ENCODE measurements at places on chromosomes 1 and 21.
A peak's percentile ranks its signal among the peaks of the same experiment; 100 is the strongest.

GRCh38 chr1:241330619-241331327, 26.2 kb downstream of the RGS7 start:
- DNase-seq: no peak

DNA sequence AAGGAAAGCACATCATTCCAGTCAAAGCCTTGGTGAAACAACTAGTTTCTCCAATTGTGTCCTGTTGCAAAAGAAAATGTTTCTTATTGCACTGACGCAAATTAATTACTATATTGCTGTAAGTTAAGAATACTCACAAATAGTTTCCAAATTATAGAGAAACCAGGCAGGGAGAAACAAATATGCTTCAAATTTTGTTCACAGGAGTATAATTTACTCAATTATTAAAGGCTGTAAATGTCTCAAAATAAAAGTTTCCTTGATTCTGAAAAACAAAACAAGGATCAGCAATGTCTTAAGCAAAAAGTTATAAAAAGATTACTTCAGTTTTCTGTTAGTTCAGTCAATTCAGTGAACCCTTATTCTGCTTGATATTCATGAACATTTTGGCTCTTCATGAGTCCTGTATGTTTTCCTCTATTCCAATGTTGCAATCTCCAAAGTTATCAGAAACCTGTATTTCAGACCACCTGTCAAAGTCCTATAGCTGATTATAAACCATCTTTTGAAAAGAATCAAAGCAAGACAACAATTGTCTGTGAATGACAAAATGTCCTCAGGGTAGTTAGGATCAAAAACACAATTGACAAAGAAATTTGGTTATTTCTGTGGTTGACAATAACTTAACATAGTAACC, 11.7 kb upstream of the SYPL2 start:
- no peak for DNase-seq

DNA sequence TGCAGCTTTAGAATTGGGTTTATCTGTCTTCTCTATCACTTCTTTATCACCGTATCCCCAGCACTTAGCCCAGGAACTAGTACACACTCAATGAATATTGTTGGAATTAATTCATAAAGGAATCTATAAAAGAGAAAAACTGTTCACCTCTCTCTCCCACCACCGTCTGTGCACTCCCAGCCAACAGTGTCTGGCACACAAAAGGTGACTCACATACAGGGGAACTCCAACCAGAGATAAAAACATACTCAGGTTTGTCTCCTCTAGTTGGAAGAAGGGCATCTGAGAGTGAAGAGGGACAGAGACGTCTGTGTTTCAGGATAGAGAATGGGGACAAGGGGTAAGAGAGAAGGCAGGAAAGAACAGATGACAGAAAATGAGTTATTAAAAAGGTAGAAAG, 10.0 kb downstream of the ITLN1 start:
- no peak for DNase-seq

- DNase-seq: no peak
Observed at GRCh38 chr1:1597275-1597930, 2.5 kb downstream of the FNDC10 start.

- no peak for DNase-seq
Observed at GRCh38 chr1:2019571-2020309, 595 bp downstream of the GABRD start.

- DNase-seq: no peak
Observed at GRCh38 chr1:26721669-26722355, 26.0 kb downstream of the ARID1A start.

DNA sequence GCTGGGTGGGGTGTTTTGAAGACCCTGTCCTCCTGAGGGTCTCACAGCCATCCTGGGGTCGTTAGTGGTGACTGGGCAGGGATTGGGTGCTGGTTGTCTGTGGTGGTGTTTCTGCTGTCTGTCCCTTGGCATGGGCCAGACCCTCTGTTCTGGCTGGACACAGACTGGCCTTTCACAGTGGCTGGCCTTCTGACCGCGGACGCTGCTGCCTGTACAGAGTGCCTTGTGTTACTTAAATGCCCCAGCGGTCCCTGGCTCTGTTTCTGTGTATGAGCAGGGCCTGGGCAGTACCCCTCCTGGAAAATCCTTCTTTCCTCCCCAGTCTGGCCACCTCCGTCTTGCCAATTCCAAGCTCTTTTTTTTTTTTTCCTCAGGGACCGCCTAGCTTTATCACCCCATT, 50.9 kb downstream of the SH3BGR start:
- DNase-seq: no peak

- no peak for DNase-seq
Observed at GRCh38 chr21:38365521-38365920, 108.7 kb downstream of the KCNJ15 start.

GRCh38 chr21:15875286-15875685, 145.5 kb downstream of the USP25 start:
- DNase-seq: no peak

DNA sequence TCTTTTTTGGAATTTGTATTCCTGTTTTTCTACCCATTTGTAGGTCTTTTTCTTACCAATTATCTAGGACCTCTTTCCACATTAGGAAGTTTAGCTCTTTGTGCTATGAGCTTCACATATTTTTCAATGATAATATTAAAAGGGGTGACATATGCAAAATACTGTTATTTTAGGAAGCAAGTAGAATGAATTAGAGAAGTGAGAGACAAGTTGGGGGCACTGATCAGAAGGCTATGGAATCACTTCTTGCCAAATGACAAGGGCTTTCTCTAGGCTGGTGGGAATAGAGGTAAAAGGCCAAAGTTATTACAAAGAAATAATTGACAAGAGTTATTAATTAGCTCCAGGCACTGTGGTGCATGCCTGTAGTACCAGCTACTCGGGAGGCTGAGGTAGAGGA, 4.3 kb upstream of the BCAR3 start:
- DNase-seq: no peak

DNA sequence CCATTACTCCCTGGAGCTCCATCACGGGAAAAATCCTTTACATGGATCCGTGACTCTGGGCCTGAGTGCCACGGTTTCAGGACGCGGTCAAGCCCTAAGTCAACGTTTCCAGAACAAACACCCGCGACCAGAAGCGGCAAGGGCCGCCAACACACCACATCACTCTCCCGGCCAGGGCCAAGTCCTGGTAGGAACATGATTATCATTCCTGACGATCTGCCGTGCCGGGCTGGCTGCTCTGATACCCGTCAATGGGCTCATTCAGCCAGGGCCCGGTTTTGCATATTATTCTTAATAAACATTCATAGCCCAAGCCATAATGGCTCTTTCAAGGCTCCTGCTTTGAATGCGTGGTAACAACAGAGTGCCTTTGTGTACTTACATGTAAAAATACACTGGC, 44.6 kb upstream of the SIM2 start:
- no peak for DNase-seq

GRCh38 chr1:184801503-184801902, 46.8 kb upstream of the EDEM3 start:
- DNase-seq: peak; percentile 74

DNA sequence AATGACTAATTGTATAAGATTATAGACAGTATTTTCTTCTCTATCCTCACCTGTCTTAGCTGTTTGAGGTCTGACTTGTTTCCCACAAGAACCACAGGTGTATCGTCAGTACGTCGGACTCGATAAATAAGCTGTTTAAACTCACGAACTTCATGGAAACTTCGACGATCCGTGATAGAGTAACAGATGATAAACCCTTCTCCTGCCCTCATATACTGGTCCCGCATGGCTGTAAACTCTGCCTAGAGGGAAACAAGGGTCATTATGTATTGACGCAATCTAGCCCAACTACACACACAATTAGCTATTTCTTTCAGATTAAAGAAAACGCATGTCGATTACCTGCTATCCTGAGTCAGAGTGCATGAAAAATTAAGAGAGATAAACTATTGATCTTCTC, 6.9 kb downstream of the RIT1 start:
- no peak for DNase-seq

GRCh38 chr1:154954541-154954940, 1.4 kb downstream of the PBXIP1 start:
- no peak for DNase-seq

DNA sequence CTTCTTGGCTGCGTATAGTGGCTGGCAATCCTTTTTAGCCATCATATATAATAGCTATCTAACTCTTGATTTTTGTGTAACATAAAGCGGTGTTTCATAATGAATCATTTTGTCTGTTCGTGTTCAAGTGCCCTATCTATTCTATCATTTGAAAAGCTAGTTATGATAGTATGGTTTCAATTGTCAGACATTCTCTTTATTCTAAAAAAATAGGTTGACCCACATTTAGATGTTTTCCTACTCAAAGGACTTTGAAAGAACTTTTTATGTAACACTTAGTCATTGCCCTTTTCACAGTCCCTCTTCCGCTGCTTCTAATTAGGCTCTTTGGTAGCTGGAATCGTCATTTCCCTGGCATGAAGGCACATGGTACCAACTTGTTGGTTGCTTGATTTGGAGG, 272.2 kb upstream of the B3GALT2 start:
- DNase-seq: peak; percentile 3

GRCh38 chr1:203625628-203626019, 1.0 kb upstream of the ATP2B4 start:
- peak; percentile 59 for DNase-seq

DNA sequence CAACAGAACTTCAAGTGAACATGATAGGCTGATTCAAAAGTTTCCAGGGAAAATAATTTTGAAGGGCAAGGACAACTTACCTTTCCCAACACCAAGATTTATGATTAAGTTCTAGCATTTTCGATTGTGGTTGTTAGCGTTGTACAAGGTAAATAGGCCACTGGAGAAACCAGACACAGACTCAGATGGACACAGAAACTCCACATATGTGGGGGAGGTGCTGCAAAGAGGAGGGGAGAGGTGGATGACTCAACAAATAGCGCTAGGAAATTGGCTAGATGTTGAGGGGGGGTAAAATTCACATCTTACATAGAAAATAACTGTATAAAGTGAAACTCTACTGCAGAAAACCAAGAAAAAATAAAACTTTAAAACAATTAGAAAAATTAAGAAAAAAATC, 564.4 kb downstream of the MATN1 start:
- no peak for DNase-seq

DNA sequence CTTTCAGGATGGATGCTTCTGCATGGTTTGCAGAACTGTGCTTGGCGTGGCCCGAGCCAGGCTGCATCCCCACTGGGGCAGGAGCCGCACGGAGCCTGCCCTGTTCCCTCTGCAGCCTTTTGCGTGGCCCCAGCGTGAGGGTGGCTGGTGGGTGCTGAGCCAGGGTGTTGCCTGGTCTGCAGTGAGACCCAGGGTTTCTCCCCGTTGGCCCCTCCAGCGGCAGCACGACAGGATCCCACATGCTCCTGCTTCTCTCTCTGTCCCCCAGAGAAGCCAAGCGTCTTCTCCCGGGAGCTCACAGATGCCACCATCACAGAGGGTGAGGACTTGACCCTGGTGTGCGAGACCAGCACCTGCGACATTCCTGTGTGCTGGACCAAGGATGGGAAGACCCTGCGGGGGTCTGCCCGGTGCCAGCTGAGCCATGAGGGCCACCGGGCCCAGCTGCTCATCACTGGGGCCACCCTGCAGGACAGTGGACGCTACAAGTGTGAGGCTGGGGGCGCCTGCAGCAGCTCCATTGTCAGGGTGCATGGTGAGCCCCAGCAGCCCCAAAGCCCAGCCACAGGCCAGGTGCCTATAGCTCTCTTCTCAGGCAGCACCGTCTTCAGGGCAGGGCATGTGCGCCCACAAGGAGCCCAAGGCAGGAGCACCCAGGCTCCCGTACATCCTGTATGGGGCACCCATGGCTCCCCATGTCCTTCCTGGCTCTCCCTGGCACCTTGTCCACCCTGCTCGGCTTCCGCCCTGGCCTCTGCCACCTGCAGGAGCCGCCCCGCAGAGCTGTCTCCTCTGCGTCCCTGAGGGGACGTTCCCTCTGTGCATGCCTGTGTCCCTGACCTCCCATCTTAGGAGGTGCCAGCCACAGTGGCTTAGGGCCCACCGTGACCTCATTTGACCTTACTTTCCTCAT, 78.9 kb downstream of the OBSCN start:
- DNase-seq: no peak

GRCh38 chr1:228833911-228834688, 98.8 kb downstream of the RHOU start:
- DNase-seq: peak; percentile 47

GRCh38 chr1:233328142-233328921, 808 bp downstream of the MAP3K21 start:
- no peak for DNase-seq

DNA sequence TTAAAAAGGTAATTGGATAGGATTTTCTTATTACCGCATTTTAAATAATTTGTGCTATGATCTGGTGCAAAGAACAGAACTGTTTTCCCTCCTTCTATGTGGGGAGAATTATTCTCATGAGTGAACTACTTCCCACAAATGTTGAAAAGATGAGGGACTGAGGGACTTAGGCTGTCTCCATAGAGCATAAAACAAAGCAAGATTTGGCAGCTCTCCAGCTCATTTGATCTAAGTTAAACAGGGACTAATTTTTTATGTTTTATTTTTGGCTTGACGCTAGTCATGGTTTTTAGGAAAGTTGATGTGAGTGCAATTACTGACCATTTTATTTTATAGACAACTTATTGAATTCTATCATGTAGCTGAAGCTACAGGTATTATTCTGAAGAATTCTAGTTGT, 362.3 kb downstream of the HLX start:
- no peak for DNase-seq

- peak; percentile 36 for DNase-seq
Observed at GRCh38 chr1:23745515-23745914, 2.2 kb downstream of the ELOA start.

DNA sequence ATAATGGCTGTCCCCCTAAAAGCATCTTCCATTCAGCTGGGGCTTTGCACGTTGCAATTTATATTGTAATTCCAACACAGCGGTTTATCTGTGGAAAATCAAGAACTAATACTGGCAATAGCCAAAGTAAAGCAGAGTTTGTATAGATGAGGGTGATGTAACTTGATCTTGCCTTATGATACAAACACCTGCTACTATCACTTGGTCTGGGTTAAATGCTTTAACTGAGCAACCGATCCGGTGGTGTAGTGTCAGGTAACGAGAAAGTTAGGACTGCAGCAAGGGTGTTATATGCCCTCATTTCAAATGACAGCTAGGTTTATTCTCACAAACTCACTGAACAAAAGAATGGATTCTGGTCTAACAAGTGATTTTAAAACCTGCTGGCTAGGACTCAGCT, 47.3 kb upstream of the PLPPR4 start:
- no peak for DNase-seq

DNA sequence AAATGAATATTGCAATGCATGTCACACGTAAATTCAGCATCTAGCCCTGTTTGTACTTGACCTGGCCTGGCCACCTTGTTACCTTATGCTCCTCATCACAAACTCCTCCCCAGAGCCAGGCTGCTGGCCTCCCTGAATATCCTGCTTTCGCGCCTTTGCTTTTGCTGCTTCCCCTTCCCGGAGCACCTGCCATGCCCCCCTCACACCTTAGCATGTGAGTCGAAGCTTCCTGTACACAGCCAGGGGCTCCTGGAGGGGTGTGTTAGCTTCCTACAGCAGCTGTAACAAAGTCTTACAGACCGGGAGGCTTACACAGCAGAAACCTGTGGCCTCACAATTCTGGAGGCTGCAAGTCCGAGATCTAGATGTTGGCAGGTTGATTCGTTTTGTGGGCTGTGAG, 60.1 kb downstream of the TLR5 start:
- DNase-seq: no peak

GRCh38 chr1:62492521-62492920, 55.7 kb downstream of the USP1 start:
- no peak for DNase-seq
